Glomerular endothelial cell (primary cell): ENCODE measurements at places on chromosomes 2 and 18. TPM values are rescaled to one million over a fixed set of nuclear protein-coding genes. Genes with fewer than 3 reads are reported as not detected.

DNA sequence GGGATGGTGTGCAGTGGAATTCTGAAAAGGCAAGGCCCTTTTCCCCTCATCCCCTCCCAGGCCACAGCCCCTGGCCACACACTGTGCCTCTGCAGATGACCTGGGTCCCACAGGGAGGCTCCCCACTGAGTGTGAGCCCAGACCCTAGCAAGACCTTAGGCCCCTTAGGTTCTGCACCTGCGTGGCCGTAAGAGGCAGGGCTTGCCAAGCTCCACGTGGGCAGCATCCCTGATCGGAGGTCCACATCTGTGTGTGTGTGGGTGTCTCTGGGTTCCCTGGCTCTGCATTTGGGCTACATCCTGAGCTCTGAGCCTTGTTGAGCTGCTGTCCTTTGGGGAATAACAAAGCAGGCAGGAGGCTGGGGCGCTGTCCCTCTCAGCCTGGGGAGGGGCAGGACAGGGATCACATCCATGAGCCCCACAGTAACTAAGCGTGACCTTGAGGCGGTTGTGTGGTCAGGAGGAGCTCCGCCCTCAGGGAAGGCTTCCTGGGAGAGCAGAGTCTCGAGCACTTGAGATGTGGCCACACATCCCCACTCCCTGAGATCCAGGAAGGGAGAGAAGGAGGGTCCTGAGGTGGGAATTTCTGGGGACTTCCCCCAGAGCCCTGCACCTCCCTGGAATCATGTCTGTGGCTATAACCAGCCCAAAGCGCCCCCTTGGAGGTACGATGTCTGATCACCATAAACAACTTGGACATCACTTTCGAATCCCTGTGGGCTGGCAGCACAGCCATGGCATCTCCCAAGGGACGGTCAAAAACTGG lies 84.8 kb downstream of the STPG4 start:
- DNase-seq: no peak

DNA sequence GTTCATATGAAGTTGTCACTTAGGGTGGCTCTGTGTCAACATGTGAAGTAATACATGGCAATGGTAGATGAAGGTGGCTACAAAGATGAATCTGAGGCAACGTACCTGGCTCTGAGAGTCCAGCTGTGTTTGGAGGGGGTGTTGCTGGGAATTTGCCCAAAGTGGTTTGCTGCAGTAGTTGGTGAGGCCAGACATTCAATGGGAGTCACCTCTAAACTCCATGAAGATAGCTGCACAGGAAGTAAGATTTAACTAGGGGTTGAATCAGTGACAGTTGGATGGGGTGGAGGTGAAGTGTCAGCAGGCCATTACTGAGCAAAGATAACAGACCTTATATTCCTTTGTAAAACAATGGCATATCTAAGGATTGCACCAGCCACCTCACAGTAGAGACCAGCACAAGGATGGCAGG lies 71.8 kb downstream of the NUP35 start:
- no peak for DNase-seq

GRCh38 chr2:144159240-144159639 lies 360.7 kb downstream of the ZEB2 start:
- no peak for DNase-seq

GRCh38 chr2:85886590-85886989 lies 2.2 kb downstream of the ST3GAL5 start:
- no peak for DNase-seq

DNA sequence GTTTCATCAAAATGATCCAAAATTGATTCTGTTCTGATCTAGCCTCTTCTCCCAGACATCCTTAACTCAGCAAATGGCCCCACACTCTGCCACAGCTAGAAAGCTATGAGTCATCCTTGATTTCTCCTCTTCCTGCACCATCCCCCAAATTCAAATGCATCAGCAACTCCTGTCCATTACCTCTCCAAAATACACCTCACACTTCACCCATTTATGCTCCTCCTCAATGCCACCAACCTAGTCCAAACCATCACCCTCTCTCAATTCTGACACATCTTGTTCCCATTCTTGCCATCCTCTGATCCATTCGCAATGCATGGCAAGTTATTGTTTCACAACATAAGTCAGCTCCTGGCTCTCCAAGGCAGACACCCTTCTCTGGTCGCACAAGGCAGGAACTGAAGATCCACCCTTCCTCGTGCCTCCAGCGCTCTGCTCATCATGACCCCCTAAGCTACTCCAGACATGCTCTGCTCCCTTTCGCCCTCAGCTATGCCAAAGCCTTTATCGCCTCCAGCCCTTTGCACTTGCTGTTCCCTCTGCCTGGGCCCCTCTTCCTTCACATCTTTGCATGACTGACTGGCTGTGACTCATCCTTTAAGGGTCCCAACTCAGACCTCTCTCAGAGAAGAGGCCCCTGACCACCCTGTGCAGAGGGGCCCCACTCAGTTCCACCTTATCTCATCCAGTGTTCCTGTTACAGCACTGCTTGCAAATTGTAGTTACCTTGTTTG lies 83.6 kb downstream of the MREG start:
- DNase-seq: no peak

DNA sequence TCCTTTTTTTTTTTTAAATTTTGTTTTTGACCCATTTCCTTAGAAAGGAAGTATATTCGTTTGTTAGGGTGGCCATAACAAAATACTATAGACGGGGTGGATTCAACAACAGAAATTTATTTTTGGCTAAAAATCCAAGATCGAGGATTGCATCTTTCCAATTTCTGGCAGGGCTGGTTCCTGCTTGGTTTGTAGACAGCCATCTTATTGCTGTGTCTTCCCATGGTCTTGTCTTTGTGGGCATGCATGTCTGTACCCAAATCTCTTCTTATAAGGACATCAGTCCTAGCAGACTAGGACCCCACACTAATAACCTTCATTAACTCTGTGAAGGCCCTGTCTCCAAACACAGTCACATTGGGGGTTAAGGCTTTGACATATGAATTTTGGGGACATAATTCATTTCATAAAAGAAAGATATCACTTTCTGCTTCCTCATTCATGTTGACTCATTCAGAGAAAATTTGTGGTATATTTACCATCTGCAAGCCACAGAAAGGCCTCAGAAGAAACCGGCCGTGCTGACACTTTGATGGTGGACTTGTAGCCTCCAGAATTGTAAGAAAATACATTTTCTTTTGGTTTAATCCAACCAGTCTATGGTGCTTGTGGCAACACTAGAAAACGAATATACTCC lies 262.1 kb downstream of the LPIN1 start:
- DNase-seq: no peak

GRCh38 chr2:36388472-36388871 lies 32.9 kb downstream of the CRIM1 start:
- DNase-seq: no peak

DNA sequence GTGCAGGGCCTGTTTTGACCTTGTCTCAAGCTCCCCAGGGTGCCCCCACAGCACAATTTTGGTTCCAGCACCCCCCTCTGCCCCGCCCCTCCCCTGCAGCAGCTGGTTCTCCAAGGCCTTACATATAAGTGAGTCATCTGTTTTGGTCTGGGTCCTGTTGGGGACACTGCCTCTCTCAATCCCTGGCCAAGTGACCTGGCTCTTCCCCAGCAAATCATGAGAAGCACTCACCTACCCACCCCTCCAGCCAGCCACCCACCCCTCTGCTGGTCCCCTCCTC lies 90.5 kb downstream of the INHBB start:
- DNase-seq: no peak

DNA sequence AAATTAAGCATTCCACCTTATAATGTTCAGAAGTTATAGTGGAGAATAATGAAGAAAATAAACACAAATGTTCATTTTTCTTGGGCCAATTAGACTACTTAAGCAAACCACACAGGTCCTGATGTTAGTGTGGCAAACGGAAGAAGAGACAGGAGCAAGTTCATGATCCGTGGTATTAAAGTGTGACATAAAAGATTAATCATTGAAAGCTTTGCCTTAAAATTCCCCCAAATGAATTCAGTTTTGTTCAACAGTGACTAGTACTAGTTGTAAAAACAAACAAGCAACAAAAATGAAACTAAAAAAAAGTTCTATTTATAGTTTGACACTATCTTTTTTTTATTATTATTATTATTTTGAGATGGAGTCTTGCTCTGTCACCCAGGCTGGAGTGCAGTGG lies 73.7 kb downstream of the RFTN2 start:
- no peak for DNase-seq

GRCh38 chr18:25364732-25365131 lies 12.8 kb upstream of the ZNF521 start:
- DNase-seq: no peak

GRCh38 chr2:147198651-147199171 lies 646.1 kb upstream of the ACVR2A start:
- DNase-seq: no peak

DNA sequence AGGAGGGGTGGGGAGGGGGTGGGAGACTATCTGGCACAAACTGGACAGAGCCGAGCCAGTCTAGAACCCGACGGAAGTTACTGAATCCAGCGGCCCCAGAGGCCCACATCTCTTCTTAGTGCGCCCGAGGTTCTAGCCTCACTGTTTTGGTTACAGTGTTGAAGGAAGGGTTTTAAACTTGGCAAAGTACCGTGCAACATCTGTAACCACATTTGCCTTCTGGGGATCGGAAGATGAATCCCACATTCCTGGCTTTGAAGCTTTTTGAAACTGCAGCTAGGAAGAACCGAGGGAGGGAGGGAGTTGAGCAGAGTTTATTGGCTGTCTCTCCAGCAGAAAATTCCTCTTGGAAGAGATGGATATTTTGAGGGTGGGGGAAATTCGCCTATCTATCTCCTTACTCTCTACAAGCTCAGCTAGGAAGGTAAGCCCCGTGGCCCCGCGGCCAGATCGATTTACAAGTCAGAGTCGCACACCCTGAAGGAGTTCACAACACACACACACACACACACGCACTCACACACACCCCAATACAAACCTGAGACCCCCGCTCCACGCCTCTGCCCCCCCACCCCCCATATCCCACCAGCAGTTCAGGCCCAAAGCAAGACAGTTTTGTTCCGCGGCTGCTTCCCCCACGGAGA lies 1.0 kb downstream of the ACVR1 start:
- no peak for DNase-seq

GRCh38 chr2:46294176-46294836 lies 2.9 kb upstream of the EPAS1 start:
- DNase-seq: no peak

GRCh38 chr2:72934683-72935610 lies 17.6 kb downstream of the EMX1 start:
- no peak for DNase-seq

GRCh38 chr2:74894272-74894981 lies 60.5 kb downstream of the HK2 start:
- no peak for DNase-seq

DNA sequence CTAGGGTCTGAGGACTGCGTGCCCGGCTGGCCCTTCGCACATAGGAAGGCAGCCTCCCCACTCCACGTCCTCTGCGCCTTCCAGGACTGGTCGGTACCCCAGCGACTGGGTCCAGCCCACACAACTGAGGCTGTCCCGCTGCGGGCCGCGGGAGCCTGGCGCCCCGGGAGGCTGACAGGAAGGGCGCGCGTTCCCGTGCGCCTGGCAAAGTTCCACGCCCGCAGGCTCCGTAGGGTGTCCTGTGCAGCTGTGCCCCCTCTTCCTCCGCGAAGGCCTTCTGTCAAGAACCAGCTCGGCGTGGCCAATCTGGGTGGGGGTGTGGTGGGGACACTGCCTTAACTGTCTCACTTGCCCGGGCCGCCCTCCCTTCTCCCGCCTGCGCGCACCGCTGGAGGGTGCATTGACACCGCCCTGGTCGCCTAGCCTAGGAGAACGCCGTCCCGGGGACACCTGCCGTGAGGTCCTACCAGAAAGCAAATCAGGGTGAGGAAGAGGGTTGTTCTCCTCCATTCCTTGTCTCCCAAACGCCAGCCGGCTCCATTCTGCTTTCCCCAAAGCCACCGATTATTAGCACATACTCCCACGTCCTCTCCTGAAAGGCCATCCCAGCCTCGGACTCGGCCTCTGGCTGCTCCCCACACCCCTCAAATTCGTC lies 618 bp upstream of the LYPD1 start:
- DNase-seq: no peak

CCDC74A gene
- total RNA-seq: 19.8 and 27.8 TPM in 2 replicates

GKN2 gene
- not detected in 2 replicates for total RNA-seq

TNFRSF11A gene
- total RNA-seq: 0.63 and 1.4 TPM in 2 replicates

HAAO gene
- not detected in 2 replicates for total RNA-seq

CCDC141 gene
- total RNA-seq: 0.06 TPM in 1 of 2 replicates, not detected in the other

VWC2L gene
- not detected in 2 replicates for total RNA-seq

ANKRD30B gene
- total RNA-seq: 0.70 TPM in 1 of 2 replicates, not detected in the other
